ENCODE measurements at places on chromosomes 5 and 9. TPM values are rescaled to one million over a fixed set of nuclear protein-coding genes. Genes with fewer than 3 reads are reported as not detected.

- no peaks in the 10 kb centered on the region for H3K36me3 ChIP-seq
- H3K4me3 ChIP-seq, result no peak overlapping the region
- no peaks in the 10 kb centered on the region for H3K27me3 ChIP-seq
- no peak for DNase-seq
- H3K4me1 ChIP-seq, result peaks cover 33% of the 10 kb centered on the region
- no peak overlapping the region for H3K27ac ChIP-seq
Observed at GRCh38 chr9:89011683-89012082, 20.4 kb downstream of the S1PR3 start.

DNA sequence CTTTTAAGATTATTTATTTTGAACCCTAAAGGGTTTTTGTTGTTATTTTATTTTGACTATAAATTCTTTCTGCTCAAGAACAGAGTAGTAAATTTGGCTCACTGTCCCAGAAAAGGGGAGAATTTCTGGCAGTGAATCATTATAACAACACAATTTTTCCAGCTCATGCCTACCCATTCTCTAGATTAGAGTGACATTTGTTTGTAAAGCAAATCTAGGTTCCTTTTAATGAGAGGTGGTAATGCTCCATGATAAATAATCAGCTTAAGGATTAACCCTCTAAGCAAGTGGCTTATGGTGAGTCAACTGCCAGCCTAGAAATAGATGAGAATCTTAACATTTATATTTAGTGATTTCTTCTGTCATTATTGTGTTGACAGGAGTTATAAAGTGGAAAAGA, 409.2 kb downstream of the NFIB start:
- no peak overlapping the region for H3K27ac ChIP-seq
- no peaks in the 10 kb centered on the region for H3K27me3 ChIP-seq
- peaks cover 15% of the 10 kb centered on the region for H3K36me3 ChIP-seq
- H3K4me3 ChIP-seq, result no peak overlapping the region

- no peak overlapping the region for H3K4me3 ChIP-seq
- 0 out of 2 replicates have a peak, but pooled peaks cover 2% of the 10 kb centered on the region for H3K4me1 ChIP-seq
- no peaks in the 10 kb centered on the region for H3K27me3 ChIP-seq
- DNase-seq, result no peak
- H3K27ac ChIP-seq, result no peak overlapping the region
Observed at GRCh38 chr9:125989524-125990180, 242.5 kb downstream of the PBX3 start.

GRCh38 chr9:89427621-89428221, 70.2 kb downstream of the SEMA4D start:
- no peak overlapping the region for H3K27ac ChIP-seq
- H3K4me1 ChIP-seq, result peaks cover 44% of the 10 kb centered on the region
- H3K27me3 ChIP-seq, result no peaks in the 10 kb centered on the region
- peaks cover 7% of the 10 kb centered on the region for H3K36me3 ChIP-seq
- no peak for DNase-seq

GRCh38 chr5:4313138-4313537, 717.5 kb downstream of the IRX1 start:
- no peaks in the 10 kb centered on the region for H3K27me3 ChIP-seq
- peaks cover 25% of the 10 kb centered on the region for H3K4me1 ChIP-seq
- DNase-seq, result no peak
- H3K36me3 ChIP-seq, result no peaks in the 10 kb centered on the region

- H3K36me3 ChIP-seq, result no peaks in the 10 kb centered on the region
- H3K4me1 ChIP-seq, result peaks cover 31% of the 10 kb centered on the region
- peak overlapping the region; percentile 63 for H3K4me3 ChIP-seq
- H3K27ac ChIP-seq, result no peak overlapping the region
Observed at GRCh38 chr5:3590967-3591900, 4.4 kb upstream of the IRX1 start.

GRCh38 chr5:40655138-40655537, 24.6 kb upstream of the PTGER4 start:
- H3K27ac ChIP-seq, result no peak overlapping the region
- no peaks in the 10 kb centered on the region for H3K4me1 ChIP-seq
- DNase-seq, result no peak
- no peaks in the 10 kb centered on the region for H3K36me3 ChIP-seq
- no peak overlapping the region for H3K4me3 ChIP-seq
- H3K27me3 ChIP-seq, result no peaks in the 10 kb centered on the region

DNA sequence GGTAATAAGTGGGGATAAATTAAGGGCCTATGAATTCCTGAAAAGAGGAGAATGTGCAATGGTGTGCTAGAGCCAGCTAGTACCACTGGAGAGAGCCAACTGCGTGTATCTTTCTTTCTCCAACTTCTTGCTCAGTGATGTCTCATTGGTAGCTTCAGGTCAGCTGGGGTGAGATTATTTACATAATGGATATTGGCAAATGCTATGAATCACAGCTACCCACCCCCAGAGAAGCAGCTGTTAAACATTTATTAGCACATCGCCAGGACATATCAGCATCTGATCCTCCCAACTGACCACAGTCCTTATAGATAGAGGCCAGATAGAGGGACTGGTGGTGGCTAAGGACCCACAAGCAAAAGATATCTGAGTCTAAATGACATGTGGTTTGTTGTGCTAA, 421.3 kb downstream of the ACTL7B start:
- no peak for DNase-seq
- no peaks in the 10 kb centered on the region for H3K4me1 ChIP-seq
- H3K36me3 ChIP-seq, result peaks cover 8% of the 10 kb centered on the region
- no peak overlapping the region for H3K4me3 ChIP-seq
- no peaks in the 10 kb centered on the region for H3K27me3 ChIP-seq
- H3K27ac ChIP-seq, result no peak overlapping the region

DNA sequence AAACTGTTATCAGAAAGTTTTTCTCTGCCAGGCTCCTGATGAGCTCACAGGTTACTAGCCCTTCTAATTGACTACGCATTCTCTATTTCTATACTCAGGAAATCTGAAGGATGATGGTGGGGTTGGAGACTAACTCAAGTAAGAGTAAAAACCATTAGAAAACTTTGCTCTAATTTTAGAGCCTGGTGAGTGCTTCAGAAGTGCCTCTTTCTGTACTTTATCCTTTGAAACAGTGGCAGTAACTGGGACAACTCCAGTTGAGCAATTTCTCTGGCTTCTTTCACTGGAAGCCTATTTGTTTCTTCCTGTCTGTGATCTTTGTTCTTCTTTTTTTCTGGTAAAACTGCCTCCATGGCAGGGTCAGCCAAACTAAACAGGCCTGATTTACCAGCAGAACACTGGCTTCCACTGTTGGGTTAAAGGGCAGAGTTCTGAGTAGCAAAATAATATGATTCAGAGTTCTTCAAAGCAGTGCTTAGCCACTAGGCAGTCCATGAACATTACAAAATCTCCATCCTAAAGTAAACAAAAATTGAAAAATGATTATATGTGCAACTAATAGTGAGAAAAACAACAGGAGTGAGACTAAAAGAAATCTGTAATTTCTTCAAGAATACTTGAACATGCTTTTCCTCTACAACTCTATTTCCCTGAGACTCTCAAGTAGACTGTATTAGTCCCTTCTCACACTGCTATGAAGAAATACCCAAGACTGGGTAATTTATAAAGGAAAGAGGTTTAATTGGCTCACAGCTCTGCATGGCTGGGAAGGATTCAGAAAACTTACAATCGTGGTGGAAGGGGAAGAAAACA, 79.8 kb downstream of the MROH2B start:
- no peak overlapping the region for H3K4me3 ChIP-seq
- H3K27me3 ChIP-seq, result no peaks in the 10 kb centered on the region
- 0 out of 2 replicates have a peak, but pooled peaks cover 7% of the 10 kb centered on the region for H3K36me3 ChIP-seq
- no peak for DNase-seq
- no peaks in the 10 kb centered on the region for H3K4me1 ChIP-seq

- peaks cover 10% of the 10 kb centered on the region for H3K36me3 ChIP-seq
- peaks cover 12% of the 10 kb centered on the region for H3K4me1 ChIP-seq
- DNase-seq, result no peak
Observed at GRCh38 chr5:31079668-31080067, 113.8 kb upstream of the CDH6 start.

- no peak overlapping the region for H3K27ac ChIP-seq
- no peaks in the 10 kb centered on the region for H3K4me1 ChIP-seq
- DNase-seq, result no peak
- no peaks in the 10 kb centered on the region for H3K27me3 ChIP-seq
- H3K36me3 ChIP-seq, result no peaks in the 10 kb centered on the region
Observed at GRCh38 chr9:117247266-117247665, 167.6 kb downstream of the ASTN2 start.

GRCh38 chr9:89533411-89534095, 35.6 kb upstream of the SEMA4D start:
- no peak overlapping the region for H3K27ac ChIP-seq
- DNase-seq, result no peak
- H3K36me3 ChIP-seq, result peaks cover 3% of the 10 kb centered on the region
- no peaks in the 10 kb centered on the region for H3K27me3 ChIP-seq
- peaks cover 5% of the 10 kb centered on the region for H3K4me1 ChIP-seq
- no peak overlapping the region for H3K4me3 ChIP-seq

- no peak overlapping the region for H3K4me3 ChIP-seq
- no peak for DNase-seq
- H3K4me1 ChIP-seq, result peaks cover 52% of the 10 kb centered on the region
- no peaks in the 10 kb centered on the region for H3K36me3 ChIP-seq
Observed at GRCh38 chr9:83469722-83470121, 68.5 kb downstream of the FRMD3 start.

DNA sequence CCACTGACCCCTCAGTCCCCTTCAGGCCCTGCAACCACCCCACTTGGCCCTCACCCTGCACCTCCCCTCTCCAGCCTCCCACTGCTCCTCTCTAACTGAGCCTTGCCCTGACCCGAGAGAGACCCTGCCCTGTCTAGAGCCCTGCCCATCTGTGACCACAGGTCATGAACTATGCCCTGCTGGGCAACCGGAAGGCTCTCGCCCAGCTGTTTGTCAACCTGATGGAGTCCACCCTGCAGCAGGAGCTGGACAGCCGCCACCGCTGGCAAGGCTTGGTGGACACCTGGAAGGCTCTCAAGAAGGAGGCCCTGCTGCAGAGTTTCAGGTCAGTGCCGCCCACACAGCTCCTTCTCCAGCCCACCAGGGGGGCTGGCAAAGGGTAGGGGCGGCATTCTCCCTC, 9.4 kb downstream of the CCDC180 start:
- no peak for DNase-seq
- H3K27me3 ChIP-seq, result no peaks in the 10 kb centered on the region
- H3K4me1 ChIP-seq, result no peaks in the 10 kb centered on the region
- no peak overlapping the region for H3K4me3 ChIP-seq
- no peak overlapping the region for H3K27ac ChIP-seq
- H3K36me3 ChIP-seq, result peaks cover 4% of the 10 kb centered on the region

GRCh38 chr9:22055090-22055489, 46.0 kb upstream of the CDKN2B start:
- DNase-seq, result no peak
- H3K4me1 ChIP-seq, result peaks cover 5% of the 10 kb centered on the region
- H3K36me3 ChIP-seq, result peaks cover 9% of the 10 kb centered on the region
- H3K27ac ChIP-seq, result no peak overlapping the region
- no peaks in the 10 kb centered on the region for H3K27me3 ChIP-seq
- no peak overlapping the region for H3K4me3 ChIP-seq

DNA sequence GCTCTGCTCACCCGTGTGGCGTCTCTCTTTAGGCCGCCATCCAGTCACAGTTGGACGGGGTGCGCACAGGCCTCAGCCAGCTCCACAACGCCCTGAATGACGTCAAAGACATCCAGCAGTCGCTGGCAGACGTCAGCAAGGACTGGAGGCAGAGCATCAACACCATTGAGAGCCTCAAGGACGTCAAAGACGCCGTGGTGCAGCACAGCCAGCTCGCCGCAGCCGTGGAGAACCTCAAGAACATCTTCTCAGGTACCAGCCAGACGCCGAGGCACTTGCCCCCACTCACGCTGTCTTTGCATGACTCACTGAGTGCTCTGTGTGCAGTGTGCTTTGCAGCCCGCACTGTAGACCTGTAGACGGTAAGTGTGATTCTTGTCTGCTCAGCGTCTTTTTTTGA, 4.5 kb downstream of the EXOC3 start:
- DNase-seq, result no peak
- H3K36me3 ChIP-seq, result peaks cover 59% of the 10 kb centered on the region
- no peaks in the 10 kb centered on the region for H3K27me3 ChIP-seq
- peaks cover 9% of the 10 kb centered on the region for H3K4me1 ChIP-seq
- no peak overlapping the region for H3K27ac ChIP-seq
- no peak overlapping the region for H3K4me3 ChIP-seq

GRCh38 chr9:106861640-106862109, 1.3 kb upstream of the ZNF462 start:
- no peaks in the 10 kb centered on the region for H3K27me3 ChIP-seq
- H3K27ac ChIP-seq, result peak overlapping the region; percentile 91
- H3K4me3 ChIP-seq, result peak overlapping the region; percentile 99
- DNase-seq, result no peak
- H3K36me3 ChIP-seq, result peaks cover 15% of the 10 kb centered on the region

GRCh38 chr5:90551376-90551775, 7.2 kb upstream of the ADGRV1 start:
- no peak for DNase-seq
- H3K36me3 ChIP-seq, result no peaks in the 10 kb centered on the region

DNA sequence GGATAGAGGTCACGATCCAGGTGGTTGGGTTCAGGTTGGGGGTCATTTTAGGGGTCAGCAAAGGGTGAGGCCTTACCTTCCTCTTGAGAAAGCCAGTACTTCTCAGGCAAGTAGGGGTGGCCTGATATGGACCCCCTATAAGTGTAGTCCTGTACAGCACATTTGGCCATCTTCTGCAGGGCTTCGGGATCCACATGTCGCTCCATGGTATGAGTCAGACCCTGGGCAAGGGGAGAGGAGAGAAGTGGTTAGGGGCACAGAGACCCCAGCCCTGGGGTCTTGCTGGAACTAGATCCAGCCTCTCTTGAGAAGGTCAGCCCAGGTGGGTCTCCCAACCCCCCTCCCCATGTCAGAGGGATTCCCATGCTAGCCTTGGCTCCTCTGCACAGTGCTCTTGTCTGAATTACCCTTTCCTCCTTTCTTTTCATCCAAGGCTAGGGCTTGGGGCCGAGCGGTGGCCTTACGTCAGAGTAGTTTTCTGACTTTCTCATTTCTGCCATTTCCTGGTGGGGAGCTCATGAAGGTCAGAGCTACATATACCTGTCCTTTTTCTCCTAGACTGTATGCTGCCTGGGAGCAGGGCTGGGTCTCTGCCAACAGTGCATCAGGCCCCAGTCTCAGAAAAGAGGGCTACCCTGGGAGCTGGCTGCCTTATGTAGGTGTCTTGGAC, 9.0 kb upstream of the MYORG start:
- peaks cover 44% of the 10 kb centered on the region for H3K27me3 ChIP-seq
- no peak overlapping the region for H3K4me3 ChIP-seq
- no peaks in the 10 kb centered on the region for H3K36me3 ChIP-seq
- H3K4me1 ChIP-seq, result peaks cover 8% of the 10 kb centered on the region
- no peak overlapping the region for H3K27ac ChIP-seq
- DNase-seq, result no peak

GRCh38 chr5:78908173-78909061, 76.7 kb downstream of the ARSB start:
- peak overlapping the region; percentile 93 for H3K27ac ChIP-seq
- peak overlapping the region; percentile 41 for H3K4me3 ChIP-seq
- DNase-seq, result peak; percentile 38

GRCh38 chr5:93620487-93621326, 37.7 kb downstream of the NR2F1 start:
- peaks cover 38% of the 10 kb centered on the region for H3K27me3 ChIP-seq
- no peak overlapping the region for H3K27ac ChIP-seq
- peak; percentile 75 for DNase-seq
- peak overlapping the region; percentile 91 for H3K4me3 ChIP-seq
- no peaks in the 10 kb centered on the region for H3K36me3 ChIP-seq

GRCh38 chr9:136626740-136627642, 35.7 kb upstream of the EGFL7 start:
- no peak overlapping the region for H3K4me3 ChIP-seq
- no peaks in the 10 kb centered on the region for H3K27me3 ChIP-seq
- H3K36me3 ChIP-seq, result no peaks in the 10 kb centered on the region
- no peaks in the 10 kb centered on the region for H3K4me1 ChIP-seq
- DNase-seq, result no peak
- H3K27ac ChIP-seq, result no peak overlapping the region

Gene OGN
- 0.11 TPM for total RNA-seq

Gene TMEM171
- total RNA-seq, result 1.8 TPM

Gene IFNA2
- not detected for total RNA-seq

Gene C5orf58
- total RNA-seq, result 3.0 TPM

Gene KIF24
- 3.8 TPM for total RNA-seq

Gene LPAR1
- total RNA-seq, result 4.9 TPM

Gene SLIT3
- total RNA-seq, result 2.3 TPM

Gene CBY3
- 0.37 TPM for total RNA-seq

Data from WTC11 (cell line).